ENCODE measurements at places on chromosomes 6 and 20. TPM values are rescaled to one million over a fixed set of nuclear protein-coding genes. Genes with fewer than 3 reads are reported as not detected.

RIPOR3 gene
- total RNA-seq = 6.1 TPM

GRCh38 chr6:73169633-73170032, 55.7 kb downstream of the KHDC1L start:
- no peak overlapping the region for H3K27ac ChIP-seq
- no peak for DNase-seq
- no peaks in the 10 kb centered on the region for H3K4me1 ChIP-seq
- no peaks in the 10 kb centered on the region for H3K36me3 ChIP-seq
- no peak overlapping the region for H3K4me3 ChIP-seq

- H3K27ac ChIP-seq = no peak overlapping the region
- no peak overlapping the region for H3K4me3 ChIP-seq
- no peaks in the 10 kb centered on the region for H3K36me3 ChIP-seq
- no peak for DNase-seq
- no peaks in the 10 kb centered on the region for H3K27me3 ChIP-seq
- no peaks in the 10 kb centered on the region for H3K4me1 ChIP-seq
Measured at GRCh38 chr6:170006071-170006899, 254.9 kb downstream of the ERMARD start.

DNA sequence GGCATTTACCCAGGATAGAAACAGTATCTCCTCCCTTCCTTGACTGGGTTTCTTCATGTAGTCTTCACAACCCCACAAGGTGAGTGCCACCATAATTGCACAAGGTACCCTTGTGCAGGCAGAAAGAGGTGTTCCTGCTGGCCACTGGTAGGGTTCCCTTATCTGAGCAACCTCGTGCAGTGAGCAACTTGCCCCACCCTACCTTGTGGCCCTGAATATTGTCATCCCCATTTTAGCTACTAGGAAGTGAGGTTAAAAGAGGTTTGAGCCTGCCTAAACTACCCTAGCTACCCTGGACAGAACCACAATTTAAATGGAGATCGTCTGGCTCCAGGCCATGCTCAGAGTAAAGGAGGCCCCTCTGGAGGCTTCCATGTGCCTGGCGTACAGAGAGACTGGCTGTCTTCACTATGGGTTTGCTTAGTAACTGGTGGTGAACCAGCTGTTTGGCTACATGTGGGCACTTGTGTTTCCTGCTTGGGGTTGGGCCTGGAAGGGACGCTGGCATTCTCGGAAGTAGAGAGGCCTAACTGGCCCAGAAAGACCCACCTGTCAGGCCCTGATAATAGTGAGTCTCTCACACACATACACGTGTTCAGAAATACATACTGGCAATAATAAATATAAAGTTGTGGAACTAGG, 148.8 kb downstream of the LRFN2 start:
- DNase-seq = no peak
- no peak overlapping the region for H3K27ac ChIP-seq
- H3K36me3 ChIP-seq = no peaks in the 10 kb centered on the region
- H3K4me3 ChIP-seq = no peak overlapping the region
- no peaks in the 10 kb centered on the region for H3K4me1 ChIP-seq
- no peaks in the 10 kb centered on the region for H3K27me3 ChIP-seq

DNA sequence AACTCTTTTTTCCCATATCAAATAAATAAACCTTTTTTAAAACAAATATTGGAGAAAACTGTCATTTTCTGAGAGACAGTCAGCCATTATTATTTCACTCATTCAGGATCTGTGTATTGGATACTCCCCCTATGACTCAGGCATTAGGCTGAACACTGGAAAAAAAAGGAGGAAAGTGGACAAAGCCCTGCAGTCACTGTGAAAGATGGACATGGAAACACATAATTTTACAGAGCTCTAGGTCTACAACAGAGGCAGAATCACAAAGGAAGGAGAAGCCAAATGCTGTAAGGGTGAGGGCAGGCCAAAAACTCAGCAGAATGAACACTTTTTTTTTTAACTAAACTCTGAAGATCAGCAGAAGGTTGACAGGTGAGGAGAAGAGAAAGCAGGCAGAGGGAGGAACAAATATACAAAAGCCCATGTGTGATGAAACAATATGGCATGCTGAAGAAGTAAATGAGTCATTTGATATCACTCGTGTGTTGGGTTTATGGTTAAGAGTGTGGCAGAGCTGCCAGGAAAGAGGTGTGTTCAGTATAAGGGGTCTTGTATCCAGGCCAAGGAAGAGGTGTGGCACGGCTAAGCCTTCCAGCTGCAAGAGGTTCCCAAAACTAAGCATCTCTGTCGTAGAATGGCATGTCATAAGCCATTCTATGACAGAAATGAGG, 39.1 kb downstream of the EPB41L2 start:
- H3K27me3 ChIP-seq = no peaks in the 10 kb centered on the region
- peaks cover 14% of the 10 kb centered on the region for H3K4me1 ChIP-seq
- H3K4me3 ChIP-seq = no peak overlapping the region
- H3K27ac ChIP-seq = no peak overlapping the region
- DNase-seq = no peak

GRCh38 chr20:17895641-17896171, 72.9 kb downstream of the SNX5 start:
- H3K4me3 ChIP-seq = peak overlapping the region; percentile 42
- no peak for DNase-seq
- peak overlapping the region; percentile 76 for H3K27ac ChIP-seq
- peaks cover 35% of the 10 kb centered on the region for H3K4me1 ChIP-seq
- H3K27me3 ChIP-seq = no peaks in the 10 kb centered on the region

DNA sequence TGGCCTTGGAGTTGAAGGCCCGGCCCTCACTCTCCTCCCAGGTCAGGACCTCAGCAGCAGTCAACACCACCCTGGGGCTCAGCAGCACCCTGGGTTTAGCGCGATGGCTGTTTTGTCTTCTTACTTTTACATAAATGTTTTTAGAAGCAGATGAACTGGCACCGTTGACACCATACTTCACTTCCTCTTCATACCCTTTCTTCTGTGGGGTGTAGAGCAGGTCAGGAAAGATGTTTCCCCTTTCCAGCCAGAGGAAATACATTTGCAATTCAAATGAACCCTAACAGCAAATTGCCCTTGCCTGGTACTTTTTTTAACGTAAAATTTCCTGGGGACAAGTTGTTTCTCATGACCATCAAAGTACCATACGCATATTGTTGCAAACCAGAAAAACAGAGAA, 54.7 kb upstream of the SNX9 start:
- no peak overlapping the region for H3K4me3 ChIP-seq
- DNase-seq = peak; percentile 80
- H3K4me1 ChIP-seq = peaks cover 22% of the 10 kb centered on the region
- H3K27ac ChIP-seq = peak overlapping the region; percentile 33

Data from esophagus muscularis mucosa (tissue), 4 donors.